ENCODE measurements at places on chromosomes 6 and 20.
A peak's percentile ranks its signal among the peaks of the same experiment; 100 is the strongest.

- DNase-seq: no peak
Measured at GRCh38 chr6:34223381-34223955, 13.2 kb upstream of the HMGA1 start.

- DNase-seq: no peak
Measured at GRCh38 chr6:160396292-160396691, 48.1 kb downstream of the SLC22A3 start.

DNA sequence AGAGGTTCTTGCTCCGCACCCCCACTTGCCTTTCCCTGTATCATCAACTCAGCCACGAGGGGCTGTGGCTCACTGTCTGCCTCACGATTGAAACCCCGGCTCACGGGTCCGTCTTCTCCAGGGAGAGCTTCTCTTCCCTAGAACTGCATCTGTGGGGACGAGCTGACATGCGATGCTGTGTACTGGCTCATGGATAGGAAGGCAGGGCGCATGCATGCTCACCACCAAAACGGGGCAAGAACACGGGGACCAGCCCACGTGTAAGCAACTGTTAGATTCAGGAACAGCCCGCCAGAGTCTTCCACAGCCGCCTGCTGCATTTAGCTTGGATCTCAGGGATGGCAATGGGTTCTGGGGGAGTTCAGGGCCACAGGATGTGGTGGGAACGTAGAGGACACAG, 275.9 kb upstream of the CDH4 start:
- DNase-seq: no peak

DNA sequence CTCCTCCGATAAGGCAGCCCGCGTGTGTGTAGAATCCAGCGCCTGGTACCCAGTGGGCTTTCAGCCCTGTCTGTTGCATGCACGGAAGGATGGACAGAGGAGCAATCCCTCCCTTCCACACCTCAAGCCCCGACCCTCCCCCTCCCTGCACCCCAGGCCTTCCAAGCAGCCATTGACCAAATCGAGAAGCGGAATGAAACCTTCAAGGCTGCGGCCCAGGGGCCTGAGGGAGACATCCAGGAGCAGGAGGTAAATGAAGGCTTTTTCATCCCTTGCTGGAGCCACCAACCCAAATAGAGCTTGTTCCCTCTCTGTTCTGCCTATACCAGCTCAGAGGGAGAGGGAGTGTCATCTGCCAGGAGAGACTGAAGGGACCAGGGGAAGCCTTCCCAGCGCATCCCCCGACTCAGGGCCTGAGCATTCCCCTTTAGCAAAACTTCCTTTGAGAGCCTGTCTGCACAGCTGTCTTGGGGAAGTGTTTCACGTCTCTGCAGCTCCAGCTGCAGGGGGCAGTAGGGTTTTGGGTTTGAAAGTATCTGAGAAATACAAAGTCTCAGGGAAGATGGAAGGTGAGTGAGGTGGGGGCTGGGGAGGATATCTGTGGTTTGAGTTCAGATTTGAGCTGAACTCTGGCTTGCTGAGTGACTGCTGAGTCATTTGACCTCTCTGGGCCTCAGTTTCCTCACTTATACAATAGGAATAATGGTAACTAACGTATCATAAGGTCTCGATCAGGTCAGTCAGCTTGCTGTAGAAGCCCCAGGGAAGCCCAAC, 16.1 kb downstream of the FGD2 start:
- DNase-seq: no peak

DNA sequence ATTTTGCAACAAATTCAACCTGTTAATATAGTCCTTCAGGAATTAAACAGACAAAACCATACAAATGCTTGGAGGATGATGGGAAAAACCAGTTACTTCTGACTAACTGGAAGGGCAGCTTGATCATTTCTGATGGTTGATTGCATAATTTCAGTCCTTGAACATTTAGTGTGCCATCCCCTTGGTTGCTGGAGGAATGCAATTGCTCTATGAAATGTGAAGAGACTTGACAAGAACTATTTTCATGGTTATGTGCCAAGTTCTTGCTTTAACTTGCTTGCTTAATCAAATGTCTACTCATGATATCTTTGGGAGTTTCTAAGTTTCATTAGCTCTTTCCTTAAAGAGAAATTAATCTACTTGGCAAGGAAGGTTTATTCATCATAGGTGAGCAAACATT, 45.2 kb downstream of the ANKEF1 start:
- DNase-seq: peak; percentile 92

- DNase-seq: no peak
Measured at GRCh38 chr20:10090588-10091166, 55.9 kb downstream of the ANKEF1 start.

DNA sequence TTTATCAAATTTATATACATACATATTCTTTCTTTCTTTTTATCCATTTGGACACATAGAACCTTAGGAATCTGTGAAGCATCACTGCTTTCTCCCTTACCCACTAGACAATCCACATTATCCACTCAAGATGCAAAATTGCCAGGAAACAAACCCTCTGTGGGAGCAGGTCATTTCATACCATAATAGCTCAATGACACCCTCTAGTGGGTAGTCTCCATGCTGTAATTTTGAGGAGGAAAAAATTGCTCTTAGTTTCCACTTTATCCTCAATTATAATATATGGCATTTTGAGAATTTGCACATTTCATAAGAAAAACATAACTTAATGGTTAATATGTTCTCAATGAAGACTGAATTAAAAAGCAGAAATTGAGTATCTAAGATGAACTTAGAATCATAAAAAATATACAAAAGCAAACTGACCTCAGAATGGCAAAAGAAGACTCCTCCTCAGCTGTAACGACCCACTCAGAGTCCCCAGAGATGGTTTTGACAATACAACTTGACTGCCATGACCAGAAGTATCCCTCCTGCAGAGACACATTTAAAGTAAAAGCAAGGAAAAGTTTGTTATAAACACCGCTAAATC, 164.1 kb downstream of the FRK start:
- no peak for DNase-seq

GRCh38 chr6:938271-938905, 245.4 kb upstream of the EXOC2 start:
- DNase-seq: no peak

GRCh38 chr6:111858347-111858746, 14.9 kb downstream of the FYN start:
- no peak for DNase-seq

GRCh38 chr6:33758815-33759216, 12.1 kb upstream of the IP6K3 start:
- no peak for DNase-seq

DNA sequence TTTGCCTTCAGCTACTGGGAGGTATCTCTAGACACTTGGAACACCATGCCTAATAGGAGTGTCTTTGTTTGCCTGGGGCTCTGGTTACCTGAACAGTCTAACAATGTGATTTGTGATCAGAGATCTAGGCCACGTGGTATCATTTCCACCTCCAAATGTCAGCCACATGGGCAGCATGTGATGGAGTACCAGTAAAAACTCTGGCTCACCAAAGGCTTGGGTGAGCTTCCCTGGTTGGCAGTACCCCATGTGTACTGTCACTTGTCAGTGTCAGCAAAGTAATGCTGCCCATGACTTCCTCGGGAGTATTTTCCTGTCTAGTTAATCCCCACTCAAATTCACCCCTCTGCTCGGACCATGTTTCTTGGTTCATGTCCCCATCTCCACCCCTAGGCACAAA, 195.2 kb upstream of the LRFN2 start:
- no peak for DNase-seq

DNA sequence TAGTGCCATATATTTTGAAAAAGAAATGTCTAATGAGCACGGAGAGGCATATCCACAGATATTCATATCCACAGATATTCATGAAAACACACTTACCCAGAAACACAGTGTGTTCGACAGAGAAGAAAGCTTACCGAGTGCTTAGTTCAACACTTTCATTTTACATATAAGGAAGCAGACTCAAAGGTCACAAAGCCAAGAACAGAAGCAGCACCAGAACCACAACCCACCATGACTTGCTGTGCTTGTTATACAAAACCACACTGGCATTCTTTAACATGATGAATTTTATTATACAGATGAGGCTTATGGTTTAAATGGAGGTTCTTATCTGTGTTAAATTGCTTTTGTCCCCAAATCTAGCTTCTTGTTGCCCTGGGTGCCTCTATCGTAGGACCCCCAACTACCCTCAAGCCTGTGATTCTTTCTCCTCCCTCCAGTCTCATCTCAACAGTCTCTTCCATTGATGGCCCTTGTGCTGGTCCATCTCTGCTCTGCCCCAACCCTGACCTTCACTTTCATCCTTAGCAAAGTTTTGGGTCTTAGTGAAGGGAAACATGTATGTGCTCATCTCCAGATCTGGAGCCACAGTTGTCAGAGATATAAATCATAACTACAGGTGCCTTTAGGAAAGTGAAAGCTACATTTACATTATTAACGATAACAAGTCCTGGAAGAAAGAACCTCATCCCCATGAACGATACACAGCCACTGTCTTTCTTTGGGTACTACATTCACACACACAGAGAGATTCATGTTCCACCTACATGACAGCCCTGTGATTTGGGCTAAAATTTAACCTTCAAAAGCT, 40.0 kb downstream of the SF3B5 start:
- DNase-seq: no peak

- no peak for DNase-seq
Measured at GRCh38 chr6:45663251-45664221, 285.8 kb upstream of the SUPT3H start.

DNA sequence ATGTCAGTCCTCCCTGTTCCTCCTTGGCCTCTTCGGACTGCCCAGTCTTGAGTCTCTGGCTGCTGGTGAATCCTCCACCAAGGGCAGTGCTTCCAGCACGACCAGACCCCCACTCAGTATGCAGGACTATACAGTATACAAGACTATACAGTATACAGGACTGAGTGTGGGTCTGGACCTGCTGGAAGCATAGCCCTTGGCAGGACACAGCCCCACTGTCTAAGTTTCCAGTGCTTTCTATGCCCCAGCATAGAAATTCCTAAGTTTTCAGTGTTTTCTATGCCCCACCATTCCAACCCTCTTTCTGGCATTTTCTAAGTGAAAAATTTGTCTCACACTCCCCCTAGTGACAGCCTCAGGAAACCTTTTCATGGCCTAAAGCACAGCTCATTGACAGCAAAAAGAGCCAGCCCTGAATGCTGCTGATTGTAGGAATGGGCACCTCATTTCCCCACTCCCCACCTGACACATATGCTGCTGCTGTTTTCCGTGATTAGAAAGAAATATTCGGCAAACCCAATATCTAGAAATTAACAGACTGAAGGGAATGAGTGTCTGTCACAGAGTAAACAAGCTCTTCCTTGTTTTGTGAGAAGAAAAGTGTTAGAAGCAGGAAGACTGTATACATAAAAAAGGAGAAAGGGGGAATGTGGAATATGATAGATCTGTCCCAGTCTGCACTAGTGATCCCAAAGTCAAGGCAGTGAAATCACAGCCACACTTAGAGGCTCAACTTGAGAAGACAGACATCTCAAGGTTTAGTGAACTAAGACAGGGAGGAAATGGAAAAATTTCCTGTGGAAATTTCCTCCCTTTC, 206.9 kb downstream of the IBTK start:
- DNase-seq: no peak

- no peak for DNase-seq
Measured at GRCh38 chr6:124330197-124330596, 526.5 kb downstream of the NKAIN2 start.

GRCh38 chr6:38776515-38776914, 61.4 kb downstream of the DNAH8 start:
- DNase-seq: peak; percentile 48

- no peak for DNase-seq
Measured at GRCh38 chr6:120304223-120304622, 954.7 kb upstream of the MAN1A1 start.

- no peak for DNase-seq
Measured at GRCh38 chr6:16098211-16098610, 30.7 kb upstream of the MYLIP start.

GRCh38 chr6:28898710-28898965, 25.1 kb downstream of the TRIM27 start:
- no peak for DNase-seq

DNA sequence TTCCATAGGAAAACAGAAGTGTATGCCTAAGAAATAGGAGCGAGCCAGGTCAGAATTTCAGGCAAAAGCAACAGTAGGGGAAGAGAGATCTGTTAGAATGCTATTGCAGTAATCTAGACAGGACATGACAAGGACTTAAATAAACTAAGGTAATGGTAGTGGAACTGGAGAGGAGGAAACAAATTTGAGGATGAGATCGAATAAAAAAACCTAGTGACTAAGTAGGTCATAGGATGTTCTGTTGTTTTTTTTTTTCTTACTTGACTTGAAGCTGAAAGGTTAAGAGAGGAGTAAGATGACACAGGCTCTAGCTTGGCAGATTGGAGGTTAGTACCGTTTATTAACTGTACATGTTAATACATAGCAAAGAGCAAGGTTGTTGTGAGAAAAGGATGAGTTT, 28.6 kb downstream of the ORC3 start:
- DNase-seq: no peak

DNA sequence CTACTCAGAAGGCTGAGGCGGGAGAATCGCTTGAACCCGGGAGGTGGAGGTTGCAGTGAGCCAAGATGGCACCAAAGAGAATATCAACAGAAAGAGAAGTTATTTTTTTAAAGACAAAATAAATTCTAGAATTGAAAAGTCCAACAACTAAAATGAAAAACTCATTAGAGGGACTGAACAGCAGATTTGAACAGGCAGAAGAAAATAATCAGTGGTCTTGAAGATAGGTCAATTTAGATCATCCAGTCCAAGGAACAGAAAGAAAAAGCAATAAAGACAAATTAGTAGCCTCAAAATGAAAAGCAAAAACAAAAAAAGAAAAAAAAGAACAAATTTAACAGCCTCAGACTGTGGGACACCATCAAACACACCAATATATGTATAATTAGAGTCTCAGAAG, 6.0 kb downstream of the UQCC1 start:
- DNase-seq: no peak

- DNase-seq: no peak
Measured at GRCh38 chr20:24744747-24745146, 204.3 kb upstream of the CST7 start.

DNA sequence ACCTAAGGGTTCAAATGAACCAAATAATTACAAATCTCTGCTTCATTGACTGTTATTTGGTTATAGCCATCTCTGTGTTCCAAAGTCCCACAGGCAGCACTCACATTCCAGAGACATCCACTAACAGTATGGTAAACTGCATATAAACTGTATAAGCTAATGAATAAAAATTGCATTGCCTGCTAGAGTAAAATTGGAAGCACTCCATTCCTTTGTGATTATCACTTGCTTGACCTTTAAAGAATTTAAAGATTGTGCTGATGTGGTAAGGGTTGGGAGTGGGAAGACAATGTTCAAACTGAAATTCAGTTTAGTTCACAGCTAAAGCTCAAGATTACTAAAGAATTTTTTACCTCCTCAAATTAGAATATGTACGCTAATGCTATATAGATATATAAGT, 31.0 kb upstream of the OSTM1 start:
- no peak for DNase-seq

DNA sequence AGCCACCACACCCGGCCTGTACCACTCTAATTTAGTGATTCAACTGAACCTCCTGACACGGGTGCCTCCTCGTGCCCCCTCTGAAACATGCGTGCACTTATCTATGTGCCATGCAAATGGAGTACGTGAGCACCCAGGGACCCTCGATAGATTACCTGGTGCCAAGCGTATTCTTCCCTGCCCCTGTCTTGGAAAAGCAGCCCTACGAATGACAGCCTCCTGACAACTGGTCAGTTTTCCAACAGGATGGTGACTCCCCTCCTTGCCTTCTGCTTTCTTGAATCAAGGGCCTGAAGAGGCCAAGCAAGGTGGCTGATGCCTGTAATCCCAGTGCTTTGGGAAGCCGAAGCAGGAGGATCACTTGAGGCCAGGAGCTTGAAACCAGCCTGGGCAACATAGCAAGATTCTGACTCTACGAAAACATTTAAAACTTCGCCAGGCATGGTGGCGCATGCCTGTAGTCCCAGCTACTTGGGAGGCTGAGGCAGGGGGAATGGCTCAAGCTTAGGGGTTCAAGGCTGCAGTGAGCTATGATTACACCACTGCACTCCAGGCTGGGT, 25.4 kb upstream of the SYNJ2 start:
- no peak for DNase-seq
